NCI-H1694 treated with DMSO at 0.1 percent for 48 hours (cell line): ENCODE measurements at places on chromosomes 12 and 14.

- DNase-seq, result peak; percentile 55
Observed at GRCh38 chr12:57726884-57727757, 11.4 kb downstream of the AGAP2 start.

GRCh38 chr14:24308342-24309124 is 756 bp upstream of the CIDEB start:
- DNase-seq, result no peak

GRCh38 chr14:89454996-89455395 is 38.0 kb upstream of the FOXN3 start:
- no peak for DNase-seq

- no peak for DNase-seq
Observed at GRCh38 chr12:107925125-107925524, 150.6 kb downstream of the ASCL4 start.

DNA sequence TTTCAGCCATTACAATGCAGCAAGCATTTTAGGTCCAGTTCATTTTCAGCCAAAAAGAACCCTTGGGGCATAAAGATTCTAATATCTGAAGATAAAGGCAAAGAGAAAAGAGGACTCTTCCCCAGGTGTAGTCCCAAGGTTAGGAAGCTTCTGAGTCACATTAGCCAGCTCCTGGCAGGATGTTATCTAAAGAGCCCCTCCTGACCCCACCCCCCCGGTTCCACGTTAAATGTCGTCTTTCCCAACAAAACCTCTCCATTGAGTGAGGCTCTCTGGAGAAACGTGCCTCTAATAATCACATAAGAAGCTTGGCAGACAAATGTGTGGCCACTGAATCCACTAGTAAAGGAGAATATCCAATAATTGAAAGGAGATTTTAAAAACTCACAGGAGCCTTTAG is 267.7 kb downstream of the GALC start:
- DNase-seq, result no peak

- DNase-seq, result no peak
Observed at GRCh38 chr14:70515811-70516210, 19.0 kb downstream of the ADAM20 start.

DNA sequence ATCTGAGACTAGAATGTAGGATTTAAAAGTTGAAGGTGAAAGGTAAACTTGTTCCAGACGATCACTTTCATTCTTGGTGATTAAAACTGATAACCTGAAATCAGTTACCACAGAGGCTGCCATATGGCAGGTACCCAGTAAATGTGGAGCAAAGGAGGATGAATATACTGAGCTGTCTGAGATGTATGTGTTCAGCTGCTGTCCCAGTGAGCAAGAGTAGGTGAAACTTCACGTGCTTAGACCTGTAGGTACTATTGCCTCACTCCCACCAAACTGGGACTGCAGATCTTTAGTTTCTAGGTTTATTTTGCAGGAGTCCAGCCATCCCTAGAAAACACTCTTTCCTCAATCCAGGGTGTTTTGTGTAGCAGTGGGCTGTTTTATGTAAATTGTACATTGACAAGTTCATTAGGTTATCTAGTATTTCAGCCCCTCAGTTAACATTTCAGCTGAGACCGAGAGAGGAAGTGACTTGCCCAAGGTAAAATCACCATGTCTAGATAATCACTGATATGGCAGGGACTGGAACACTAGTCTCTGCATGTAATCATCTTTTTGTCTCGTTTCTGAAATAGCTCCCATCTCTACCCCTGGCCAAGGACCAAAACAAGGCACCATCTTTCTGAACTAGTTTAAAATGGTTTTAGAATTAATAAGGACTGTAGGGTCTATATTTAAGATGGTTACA is 62.7 kb downstream of the ATG14 start:
- no peak for DNase-seq

DNA sequence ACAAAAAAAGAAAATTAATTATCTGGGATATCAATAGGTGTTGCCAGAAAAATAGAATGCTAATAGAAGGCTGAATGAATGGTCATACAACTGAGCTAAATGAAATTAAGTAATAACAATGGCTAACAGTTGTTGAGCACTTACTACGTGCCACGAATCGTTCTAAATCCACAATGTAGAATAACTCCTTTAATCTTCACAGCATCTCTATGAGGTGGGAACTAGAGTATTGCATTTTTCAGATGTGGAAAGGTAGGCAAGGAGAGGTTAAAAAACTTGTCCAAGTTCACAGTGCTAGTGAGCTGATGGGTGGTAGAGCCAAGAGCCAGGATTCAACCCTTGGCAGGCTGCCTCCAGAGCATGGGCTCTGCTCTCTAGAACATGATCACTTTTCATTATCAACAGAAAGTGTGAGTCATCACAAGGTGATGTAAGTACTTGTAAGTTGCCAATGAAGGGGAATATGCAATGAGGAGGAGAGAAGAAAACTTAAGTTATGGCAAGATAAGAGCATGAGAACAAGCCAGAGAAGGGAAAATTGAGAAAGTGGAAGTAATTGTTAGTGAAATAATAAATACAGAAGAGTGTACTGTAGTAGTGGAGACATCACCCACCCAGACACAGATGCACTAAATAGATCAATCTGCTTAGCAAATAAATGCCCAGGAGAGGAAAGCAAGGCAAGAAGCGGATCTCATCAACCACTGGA is 122.1 kb downstream of the PRKD1 start:
- DNase-seq, result no peak

- no peak for DNase-seq
Observed at GRCh38 chr14:52365071-52365470, 51.0 kb downstream of the PTGER2 start.

DNA sequence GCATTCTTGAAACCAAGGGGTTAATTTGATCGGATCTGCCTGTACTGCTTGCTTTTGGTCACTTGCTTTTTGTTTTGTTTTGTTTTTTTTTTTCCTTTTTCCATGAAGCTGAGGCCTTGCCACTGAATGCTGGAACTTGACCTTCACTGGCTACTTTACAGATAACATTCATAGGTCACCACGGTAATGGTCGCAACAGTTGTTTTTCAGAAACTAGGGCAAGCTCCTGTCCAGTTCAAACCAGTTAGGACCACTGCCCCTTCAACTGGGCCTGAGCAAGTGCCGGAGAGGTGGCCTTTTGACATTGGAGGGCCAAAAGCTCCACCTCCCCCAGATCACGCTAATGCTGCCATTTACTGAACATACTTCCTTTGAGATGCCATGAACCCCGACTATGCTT is 147.6 kb downstream of the FOXN3 start:
- no peak for DNase-seq

DNA sequence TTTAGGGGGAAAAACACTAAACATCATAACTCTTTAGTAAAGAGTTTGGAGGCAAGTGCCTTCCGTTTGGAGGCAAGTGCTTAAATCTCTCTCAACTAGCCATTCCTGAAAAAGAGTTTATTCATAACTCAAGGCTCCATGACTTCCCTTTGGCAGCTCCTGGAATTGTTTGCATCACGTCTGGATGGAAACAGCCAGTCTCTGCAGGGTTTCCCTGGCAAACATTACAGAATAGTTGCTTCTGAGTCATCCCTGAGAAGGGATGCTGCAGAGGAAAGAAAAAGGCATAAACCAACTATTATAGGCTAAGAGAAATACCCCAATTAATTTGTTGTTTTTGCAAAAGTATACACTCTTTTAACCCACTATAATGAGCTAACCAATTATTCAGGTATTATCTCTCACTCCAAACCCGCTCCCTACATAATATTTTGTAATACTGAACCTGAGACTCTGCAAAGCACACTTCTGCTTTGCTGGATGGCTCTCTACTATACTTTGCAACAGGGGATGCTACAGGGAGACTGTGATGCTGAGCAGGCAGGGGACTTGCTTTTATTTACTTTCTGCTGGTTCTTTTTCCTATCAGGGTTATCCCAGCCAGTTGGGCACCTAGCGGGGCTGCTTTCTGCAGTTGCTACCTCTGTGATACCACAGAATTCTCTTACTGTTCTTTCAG is 497.7 kb downstream of the FUT8 start:
- no peak for DNase-seq

DNA sequence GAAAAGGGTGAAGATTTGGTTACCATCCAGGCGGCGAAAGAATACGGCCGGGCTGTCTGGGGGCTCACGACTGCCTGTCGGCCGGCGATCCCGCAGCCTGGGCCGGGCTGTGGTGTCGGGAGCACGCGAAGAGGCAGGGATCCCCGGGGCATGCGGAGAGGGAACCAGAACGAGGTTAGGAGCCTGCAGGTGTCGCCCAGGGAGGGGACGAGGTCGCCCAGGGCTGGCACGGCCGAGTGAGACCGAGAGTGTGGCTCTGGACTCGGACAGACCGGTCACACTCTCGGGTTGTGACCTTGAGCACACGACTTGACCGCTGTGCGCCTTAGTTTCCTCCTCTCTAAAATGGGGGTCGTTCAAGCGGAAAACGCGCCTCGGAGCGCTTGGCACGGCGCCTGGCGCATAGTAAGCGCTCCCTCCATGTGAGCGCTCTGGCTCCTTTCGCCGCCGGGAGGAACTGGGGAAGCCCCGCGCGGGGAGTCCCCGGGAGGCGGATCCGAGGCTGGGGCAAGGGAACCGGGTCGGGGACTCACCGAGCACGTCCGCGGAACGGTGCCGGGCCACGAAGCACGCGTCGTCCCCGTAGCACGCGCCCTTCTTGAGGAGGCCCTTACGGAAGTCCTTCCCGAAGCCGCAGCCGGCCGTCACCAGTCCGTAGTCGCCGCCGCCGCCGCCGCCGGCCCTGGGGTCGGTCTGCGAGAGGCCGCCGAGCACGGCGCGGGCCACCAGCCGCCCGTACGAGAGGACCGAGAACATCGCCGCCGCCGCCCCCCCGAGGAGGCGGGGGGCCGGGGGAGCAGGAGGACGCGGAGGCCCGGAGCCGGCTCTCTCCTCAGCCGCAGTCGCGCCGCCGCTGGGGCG is 612 bp downstream of the PPTC7 start:
- peak; percentile 27 for DNase-seq

DNA sequence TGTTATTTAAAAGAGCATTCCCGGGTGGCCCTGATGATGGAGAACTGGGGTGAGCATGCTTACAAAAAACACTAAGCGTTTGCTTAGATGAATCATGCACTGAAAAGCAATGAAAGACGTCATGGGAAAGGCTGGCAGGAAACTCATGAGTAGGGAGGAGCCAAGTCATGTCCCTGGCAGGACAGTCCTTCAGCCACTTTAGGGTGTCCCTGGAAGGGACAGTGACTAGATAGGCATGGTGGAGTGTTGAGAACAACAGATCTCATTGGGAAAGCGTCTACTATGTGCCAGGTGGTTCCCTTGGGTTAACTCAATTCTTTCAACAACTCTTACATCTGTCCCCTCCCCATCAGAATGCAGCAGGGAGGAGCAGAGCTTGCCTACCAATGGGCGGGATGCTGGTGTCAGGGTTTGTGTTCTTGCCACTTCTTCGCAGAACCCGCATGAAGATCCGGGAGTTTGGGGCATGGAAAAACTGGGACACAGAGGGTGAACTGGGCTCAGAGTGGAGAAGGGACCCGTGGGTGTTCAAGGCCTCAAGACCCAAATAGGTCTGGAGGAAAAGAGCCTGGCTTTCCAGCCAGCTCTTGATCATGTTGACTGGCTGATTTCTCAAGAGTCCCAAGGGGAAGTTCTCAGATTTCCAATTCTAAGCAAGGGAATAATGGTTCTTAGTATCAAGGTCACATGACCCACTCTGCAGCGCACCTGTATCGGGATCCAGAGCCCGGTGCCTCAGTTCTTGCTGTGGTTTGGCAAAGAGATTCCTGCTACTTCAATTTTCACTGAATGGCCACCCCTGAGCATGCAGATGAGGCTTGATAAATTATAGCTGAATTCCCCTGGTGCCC is 653.9 kb upstream of the TBX3 start:
- DNase-seq, result no peak

DNA sequence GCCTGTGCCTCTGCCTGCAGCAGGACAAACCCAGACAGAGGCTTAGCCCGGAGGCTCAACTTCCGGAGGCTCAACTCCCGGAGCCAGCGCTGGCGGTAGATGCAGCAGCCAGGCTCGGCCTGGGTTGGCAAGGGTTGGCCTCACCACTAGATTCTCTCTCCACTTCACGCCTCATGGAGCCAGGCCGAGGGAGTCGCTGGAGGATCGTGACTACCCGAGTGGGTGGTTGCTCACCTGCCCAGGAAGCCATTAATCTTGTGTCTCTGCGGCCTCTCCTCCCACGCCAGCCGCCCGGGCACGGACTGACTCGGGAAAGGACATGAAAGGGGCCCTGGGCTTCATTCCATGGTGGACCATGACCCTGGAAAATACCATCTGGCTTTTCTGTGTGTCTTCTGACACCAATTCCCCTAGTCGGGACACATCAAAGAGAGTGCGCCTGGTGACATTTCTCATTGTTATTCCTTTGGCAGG is 20.8 kb downstream of the ESRRB start:
- no peak for DNase-seq

DNA sequence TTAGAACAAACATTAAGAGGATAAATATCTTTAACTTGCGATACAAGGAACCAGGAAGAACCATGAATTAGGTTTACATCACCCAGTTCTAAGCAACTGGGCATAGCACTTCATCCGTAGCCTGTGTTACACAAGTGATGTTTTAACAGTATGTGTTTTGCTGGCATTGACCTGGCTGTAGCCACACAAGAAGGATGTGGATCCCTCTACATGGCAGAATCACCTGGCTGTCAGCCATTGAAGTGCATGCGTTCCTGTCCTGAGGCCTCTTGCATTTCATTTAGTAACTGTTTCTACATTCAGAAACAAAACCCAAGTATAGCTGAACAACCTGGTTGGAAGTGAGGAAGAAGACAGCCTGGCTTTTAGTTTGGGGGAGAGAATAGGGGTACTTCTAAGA is 72.2 kb downstream of the TGFB3 start:
- DNase-seq, result no peak

GRCh38 chr14:24182110-24182882 is 6.3 kb downstream of the IPO4 start:
- no peak for DNase-seq

GRCh38 chr12:117084405-117085317 is 14.6 kb downstream of the TESC start:
- no peak for DNase-seq

DNA sequence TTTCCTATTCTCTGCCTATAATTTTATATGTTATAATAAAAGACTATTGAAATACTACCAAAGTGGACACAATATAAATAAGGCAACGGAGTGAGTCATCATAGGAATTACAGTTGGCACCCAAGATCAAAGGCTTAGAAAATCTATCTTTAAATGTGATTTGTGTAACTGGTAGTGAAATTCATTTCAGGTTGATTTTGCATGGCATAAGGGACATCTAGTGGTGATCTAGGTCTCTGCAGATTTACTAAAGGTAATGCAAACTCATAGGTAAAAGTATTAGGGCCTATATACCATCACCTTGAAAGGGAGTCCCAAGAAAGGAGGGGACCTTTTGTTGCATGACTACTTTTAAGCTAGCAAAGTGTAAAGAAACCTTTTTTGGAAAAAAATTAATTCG is 527.2 kb downstream of the NRXN3 start:
- DNase-seq, result peak; percentile 70

- no peak for DNase-seq
Observed at GRCh38 chr12:5081016-5081415, 37.3 kb downstream of the KCNA5 start.

- peak; percentile 66 for DNase-seq
Observed at GRCh38 chr12:32139064-32139421, 32.4 kb downstream of the BICD1 start.

DNA sequence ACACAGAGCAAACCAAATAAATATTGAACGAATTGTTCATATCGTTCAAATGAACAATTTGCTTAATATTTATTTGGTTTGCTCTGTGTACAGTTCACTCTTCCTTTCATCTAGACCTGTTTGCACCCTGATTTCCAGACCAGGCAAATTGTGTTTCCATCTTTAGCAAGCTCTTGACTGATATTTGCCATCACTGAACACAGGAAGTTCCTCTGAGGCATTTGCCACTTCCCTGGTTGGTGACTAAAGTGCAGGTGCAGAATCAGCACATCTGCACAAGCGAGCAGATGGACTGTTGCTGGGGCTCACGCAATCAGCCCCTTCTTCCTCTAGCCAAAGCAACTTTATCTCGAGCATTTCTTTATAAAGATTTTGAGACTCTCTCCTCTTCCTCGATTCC is 112.9 kb downstream of the DAAM1 start:
- DNase-seq, result no peak
